ENCODE measurements at places on chromosomes 16 and 17.
A peak's percentile ranks its signal among the peaks of the same experiment; 100 is the strongest.

- DNase-seq = no peak
Observed at GRCh38 chr17:4530799-4531730, 24.1 kb downstream of the MYBBP1A start.

GRCh38 chr16:72084445-72084844 is 9.0 kb downstream of the TXNL4B start:
- no peak for DNase-seq

DNA sequence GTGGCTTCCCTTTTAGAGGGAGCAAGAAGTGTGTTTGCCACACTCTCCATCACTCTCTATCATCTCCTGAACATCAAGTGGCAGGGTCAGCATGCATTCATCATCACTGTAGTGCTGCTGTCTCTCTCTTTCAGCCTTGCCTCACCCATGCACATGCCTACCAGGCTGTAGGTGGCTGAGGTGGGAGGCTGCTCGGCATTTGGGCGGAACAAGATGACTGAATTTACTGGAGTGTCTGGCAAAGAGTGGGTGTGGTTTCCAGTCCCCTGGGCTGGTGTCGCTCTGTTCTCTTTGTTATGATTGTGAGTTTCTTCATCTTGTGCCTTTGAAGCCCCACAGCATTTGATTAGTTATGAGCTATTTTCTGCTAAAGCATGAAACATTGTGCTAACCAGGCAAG is 541.9 kb upstream of the EEF2KMT start:
- no peak for DNase-seq

- no peak for DNase-seq
Observed at GRCh38 chr17:37391146-37391545, 15.4 kb downstream of the C17orf78 start.

DNA sequence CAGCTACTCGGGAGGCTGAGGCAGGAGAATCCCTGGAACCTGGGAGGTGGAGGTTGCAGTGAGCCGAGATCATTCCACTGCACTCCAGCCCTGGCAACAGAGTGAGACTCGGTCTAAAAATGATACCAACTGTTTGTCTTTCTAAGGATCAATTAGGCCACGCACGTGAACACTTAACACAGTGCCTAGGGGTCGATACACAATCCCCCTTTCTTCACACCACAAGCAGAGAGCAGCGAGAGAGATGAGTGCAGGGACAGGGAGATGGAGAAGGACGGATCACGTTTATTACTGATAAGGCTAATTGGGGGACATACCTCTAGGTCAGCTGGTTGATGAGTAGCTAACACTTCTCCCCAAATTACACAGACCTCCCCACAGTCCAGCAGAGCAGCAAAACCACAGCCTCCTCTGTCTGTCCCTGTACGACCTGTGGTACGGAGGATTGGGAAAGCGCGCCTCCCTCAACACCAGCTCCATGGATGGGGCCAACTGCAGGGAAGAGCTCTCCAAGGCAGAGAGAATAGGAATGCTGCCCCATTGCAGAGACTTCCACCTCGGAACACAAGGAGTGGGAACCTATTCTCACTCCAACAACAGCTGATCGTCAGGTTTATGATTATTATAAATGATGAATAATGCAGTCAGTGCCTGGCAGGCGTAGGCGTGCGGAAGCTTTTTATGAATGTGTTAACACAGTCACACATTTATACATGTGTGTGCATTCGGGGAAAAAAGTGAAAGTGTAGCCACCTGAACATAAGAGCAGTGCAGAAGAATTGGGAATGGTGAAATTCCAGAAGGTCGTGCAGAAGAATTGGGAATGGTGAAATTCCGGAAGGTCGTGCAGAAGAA is 155.1 kb downstream of the C16orf95 start:
- DNase-seq = no peak

- peak; percentile 38 for DNase-seq
Observed at GRCh38 chr17:62965686-62966425, at the start of gene TANC2. Gene TANC2, plus strand, starts transcription at chr17:62966235. Its CDS starts 43,325 bp downstream, at chr17:63009560.

- DNase-seq = no peak
Observed at GRCh38 chr16:56517206-56517605, 2.6 kb downstream of the BBS2 start.

GRCh38 chr16:6905601-6906000 is 427.0 kb upstream of the RBFOX1 start:
- DNase-seq = no peak

- no peak for DNase-seq
Observed at GRCh38 chr17:44382917-44383316, 6.5 kb downstream of the ITGA2B start.

GRCh38 chr16:83744441-83744981 is 63.3 kb upstream of the HSBP1 start:
- no peak for DNase-seq

- no peak for DNase-seq
Observed at GRCh38 chr16:55700961-55701360, 45.2 kb downstream of the SLC6A2 start.

DNA sequence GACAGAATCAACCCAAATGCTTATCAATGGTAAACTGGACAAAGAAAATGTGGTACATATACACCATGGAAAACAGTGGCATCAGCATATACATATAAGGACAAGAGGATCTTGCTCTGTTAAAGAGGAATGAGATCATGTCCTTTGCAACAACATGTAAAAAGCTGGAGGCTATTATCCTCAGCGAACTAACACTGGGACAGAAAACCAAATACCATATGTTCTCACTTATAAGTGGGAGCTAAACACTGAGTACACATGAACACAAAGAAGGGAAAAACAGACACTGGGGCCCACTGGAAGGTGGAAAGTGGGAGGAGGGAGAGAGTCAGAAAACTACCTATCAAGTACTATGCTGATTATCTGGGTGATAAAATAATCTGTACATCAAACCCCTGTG is 447.3 kb upstream of the MAF start:
- no peak for DNase-seq

DNA sequence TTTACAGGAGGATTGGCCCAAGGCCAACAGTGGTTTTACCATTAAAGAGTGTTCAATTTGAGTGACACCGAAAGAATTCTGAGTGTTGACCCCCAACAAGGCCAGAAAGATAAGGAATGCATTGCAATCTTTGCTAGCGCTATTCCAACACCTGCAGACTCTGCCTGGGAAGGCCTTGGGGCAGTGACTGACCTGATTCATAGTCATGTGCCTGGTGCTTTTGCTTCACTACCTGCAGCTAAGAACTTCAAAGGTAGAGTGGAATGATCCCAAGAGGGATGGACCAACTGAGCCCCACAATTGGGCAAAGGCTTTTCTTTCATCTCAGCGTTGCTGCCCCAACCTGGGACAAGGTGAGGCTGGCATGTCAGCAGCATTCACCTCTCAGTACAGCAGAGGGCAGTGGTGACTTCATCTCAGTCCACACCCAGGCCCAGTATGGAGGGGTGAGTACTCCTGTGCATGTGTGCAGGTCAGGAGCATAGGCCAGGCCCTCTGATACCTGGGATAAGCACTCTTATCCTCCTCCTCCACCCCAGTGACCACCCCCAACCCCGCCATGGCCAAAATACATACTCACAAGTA is 149.6 kb upstream of the GNAO1 start:
- DNase-seq = no peak

DNA sequence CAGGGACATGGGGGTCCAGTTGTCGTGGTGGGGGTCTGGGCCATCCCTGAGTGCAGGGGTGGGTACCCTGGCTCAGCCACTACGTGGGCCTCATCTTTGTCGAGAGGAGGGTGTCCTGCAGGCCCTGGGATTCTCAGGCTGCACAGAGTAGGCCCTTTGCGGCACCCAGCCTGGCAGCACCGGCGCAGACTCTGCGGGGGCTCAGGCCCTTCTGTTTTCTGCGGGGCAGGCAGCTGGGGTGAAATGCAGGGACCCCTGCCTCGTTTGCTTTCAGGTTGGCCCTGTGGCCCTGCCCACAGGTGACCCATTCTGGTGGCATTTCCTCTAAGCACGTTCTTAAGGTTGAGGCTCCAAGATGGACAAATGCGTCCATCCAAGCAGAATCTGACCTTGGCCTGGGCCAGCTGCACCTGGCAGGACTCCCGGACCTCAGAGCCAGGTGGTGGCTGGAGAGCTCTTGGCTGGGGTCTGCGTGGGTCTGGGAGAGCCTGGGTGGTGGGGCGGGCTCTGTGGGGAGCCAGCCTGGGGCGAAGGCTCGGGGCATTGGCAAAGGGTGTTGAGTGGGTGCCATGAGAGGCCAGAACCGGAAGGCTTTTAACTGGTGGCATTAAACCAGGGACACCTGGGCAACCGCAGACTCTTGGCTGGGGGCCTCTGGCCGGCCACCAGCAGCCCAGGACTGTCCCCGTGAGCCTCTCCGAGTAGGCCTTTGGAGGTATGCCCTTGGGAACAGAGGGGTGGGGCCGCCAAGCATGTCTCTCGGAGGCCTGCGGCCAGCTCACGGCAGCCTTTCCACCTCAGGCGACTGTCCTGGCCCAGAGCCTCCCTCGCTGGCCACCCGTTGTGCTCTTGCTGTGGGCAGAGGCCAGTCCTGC is 16.9 kb downstream of the PRSS27 start:
- DNase-seq = no peak

GRCh38 chr17:71959154-71959553 is 161.7 kb upstream of the SOX9 start:
- no peak for DNase-seq

GRCh38 chr17:1222321-1222720 is 42.5 kb upstream of the ABR start:
- no peak for DNase-seq

- no peak for DNase-seq
Observed at GRCh38 chr17:2194889-2195335, 108.7 kb downstream of the SMG6 start.

DNA sequence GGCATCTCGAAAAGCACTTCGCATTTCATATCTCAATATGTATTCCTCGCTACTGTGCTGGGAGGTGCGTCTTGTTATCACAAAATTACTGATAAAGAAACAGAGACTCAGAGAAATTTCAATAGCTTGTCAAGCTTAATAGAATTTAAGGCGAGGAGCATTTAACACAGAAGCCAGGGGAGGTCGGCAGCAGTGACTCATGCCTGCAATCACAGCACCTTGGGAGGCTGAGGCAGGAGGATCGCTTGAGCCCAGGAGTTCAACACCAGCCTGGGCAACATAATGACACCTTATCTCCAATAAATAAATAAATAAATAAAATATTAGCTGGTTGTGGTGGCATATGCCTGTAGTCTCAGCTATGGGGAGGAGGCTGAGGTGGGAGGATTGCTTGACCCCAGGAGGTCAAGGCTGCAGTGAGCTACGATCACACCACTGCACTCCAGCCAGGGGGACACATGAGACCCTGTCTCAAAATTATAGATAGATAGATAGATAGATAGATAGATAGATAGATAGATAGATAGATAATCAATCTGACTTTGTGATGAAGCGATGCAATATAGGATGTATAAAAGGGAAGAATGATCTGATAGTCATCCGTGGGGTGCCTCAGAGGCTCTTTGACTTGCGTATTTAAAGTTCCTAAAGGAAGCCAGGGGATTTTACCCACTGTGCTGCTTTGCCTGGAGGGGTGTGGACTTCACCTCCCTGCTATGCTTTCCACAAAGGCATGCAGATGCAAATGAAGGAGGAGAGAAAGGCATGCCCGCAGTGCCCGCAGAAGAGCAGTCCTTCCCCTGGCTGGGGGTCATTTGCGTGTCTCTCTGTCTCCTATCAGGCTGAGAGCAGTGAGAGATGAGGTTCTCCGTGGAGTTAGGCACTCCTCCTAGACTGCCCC is 15.9 kb upstream of the USP10 start:
- no peak for DNase-seq

DNA sequence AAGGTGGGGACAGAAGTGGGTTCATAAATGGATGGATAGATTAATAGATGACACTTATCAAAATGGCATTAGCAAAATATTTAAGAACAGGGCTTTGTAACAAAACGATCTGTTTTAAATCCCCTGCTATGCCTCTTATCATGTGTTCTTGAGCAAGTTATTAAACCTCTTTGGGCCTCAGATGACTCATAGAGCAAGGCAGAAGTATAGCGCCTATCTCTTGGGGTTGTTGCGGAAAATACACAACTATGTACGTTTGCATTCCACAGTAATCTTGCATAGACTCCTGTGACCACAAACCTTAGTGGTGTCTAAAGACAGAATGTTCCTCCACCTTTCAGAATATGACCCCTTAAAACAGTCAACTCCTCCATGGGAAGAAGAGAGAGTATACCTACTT is 116.8 kb downstream of the CDYL2 start:
- no peak for DNase-seq

GRCh38 chr16:22014271-22014873 is 6.5 kb downstream of the MOSMO start:
- no peak for DNase-seq

DNA sequence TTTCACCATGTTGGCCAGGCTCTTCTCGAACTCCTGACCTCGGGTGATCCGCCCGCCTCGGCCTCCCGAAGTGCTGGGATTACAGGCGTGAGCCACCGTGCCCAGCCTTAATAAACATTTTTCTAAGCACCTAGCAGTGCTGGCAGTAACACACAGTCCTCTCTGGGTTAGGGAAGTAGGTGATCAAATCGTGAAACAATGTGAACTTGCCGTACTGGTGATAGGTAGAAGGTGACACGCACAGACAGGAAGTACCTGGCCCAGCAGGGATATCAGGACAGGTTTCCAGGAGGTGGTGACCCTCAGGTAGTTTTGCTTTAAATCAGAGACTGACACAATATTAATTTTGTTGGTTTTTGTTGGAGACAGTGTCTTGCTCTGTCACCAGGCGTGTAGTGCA is 4.5 kb downstream of the PLD2 start:
- no peak for DNase-seq

DNA sequence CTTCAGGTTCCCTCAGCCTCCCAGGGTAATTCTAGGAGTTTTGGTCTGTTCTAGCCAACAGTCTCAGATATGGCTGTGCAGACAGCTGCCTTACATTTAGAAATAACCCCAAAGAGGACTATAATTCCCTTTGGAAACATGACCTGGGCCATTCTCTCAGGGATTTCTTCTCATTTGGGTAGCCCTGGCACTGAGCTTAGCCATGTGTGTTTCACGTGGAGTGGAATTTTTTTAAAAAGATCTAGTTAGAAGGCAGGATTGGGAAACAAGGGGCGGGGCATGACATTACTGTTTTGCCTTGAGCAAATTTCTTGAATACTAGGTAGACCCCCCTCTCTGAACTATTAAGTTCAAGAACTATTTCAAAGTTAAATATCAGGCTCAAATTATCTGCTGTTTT is 29.6 kb upstream of the MRC2 start:
- no peak for DNase-seq

DNA sequence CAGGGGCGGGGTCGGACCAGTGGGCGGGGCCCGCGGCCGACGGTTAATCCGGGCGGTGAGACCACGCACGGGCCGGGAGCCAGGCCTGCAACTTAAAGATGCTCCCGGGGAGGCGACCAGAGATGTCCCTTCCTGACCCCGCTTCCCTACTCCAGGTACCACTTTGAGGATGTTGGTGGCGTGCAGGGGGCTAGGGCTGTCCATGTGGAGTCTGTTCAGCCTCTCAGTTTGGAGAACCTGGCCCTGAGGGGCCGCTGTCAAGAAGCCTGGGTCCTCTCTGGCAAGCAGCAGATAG is 580 bp downstream of the RANGRF start:
- DNase-seq = no peak

Data from stimulated activated CD4-positive, alpha-beta T cell treated with anti-CD3 and anti-CD28 coated beads, Interleukin-1b, Interleukin-23, amount 100 ng/mL, for 24 hours (primary cell).